CD4-positive, alpha-beta T cell treated with Interleukin-1 beta for 1 hour (primary cell): ENCODE measurements at places on chromosomes 6 and 20.

- no peak for DNase-seq
Measured at GRCh38 chr6:14824484-14825275, 421.2 kb upstream of the JARID2 start.

DNA sequence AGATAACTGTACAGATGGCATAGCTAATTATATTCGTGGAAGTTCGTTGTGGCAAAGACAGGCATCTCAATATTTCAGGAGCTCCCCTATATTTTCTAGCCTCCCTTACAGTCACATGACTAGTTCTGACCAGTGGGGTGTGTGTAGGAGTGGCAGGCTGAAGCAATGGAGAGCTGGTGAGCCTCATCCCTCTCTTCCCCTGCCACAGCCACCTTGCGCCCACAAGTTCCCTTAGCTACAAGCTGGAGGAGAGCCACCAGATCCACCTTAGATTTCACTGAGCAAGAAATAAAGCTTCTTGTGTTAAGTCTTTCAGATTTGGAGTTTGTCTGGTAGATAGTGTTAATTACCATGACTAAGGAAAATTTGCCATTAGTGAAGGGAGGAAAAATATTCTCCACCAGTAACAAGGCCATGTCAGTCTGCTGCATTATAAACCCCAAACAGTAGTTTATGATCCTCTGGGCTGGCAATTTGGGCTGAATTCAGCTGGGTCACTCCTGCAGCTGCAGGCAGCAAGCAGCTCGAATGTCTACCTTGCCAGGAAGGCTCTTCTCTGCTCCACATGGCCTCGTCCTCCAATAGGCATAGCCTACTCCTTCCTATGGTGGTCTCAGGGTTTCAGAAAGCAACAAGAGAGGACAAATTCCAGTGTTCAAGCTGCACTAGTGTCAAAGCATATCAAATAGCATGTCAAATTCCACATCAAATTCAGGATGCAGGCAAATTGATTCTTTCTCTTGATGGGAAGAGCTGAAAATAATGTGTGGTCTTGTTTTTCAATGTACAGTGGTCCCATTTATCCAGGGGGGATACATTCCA is 7.4 kb upstream of the RBCK1 start:
- no peak for DNase-seq

GRCh38 chr6:8750627-8751026 is 315.3 kb upstream of the SLC35B3 start:
- DNase-seq = no peak

GRCh38 chr6:157330831-157331230 is 7.5 kb upstream of the TMEM242 start:
- no peak for DNase-seq

DNA sequence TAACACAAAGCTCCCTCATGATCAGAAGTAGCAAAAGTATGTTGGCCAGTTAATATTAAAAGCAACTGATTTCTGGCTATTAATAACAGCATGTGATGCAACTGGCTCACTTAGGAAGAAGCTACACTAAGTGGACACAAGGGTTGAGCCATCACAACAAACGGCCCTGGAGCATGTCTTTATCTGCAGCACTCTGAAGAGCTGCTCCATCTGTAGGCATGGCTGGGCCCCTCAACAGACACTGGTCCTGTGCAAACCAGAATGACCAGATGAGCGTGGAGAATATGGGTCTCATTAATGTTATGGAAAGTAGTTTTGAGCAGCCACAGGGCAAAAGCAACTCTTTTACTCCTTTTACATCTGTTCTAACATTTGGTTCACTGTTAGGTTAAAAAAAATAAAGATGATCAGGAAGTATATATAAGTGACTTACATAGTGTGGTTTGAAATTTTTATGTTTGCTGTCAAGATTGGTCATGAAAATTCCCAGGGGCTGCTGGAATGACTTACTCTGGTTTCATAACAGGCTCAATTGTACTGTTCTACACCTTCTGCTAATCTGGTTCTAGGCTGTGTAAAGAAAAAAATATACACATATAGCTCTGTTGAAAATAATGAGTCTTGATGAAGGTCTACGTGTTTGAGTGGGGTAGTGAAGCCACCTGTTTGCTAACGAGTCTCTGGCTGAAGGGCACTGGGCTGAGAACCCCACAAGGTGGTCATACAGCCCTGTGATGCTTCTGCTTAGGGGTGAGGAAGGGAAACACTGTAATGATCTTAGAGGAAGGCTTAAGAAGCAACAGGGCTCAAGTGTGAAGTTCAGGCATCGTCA is 58.1 kb downstream of the INSM1 start:
- no peak for DNase-seq

- peak; percentile 58 for DNase-seq
Measured at GRCh38 chr20:54063992-54064676, 6.3 kb downstream of the BCAS1 start.

GRCh38 chr20:5197847-5198650 is 71.2 kb downstream of the CDS2 start:
- no peak for DNase-seq

DNA sequence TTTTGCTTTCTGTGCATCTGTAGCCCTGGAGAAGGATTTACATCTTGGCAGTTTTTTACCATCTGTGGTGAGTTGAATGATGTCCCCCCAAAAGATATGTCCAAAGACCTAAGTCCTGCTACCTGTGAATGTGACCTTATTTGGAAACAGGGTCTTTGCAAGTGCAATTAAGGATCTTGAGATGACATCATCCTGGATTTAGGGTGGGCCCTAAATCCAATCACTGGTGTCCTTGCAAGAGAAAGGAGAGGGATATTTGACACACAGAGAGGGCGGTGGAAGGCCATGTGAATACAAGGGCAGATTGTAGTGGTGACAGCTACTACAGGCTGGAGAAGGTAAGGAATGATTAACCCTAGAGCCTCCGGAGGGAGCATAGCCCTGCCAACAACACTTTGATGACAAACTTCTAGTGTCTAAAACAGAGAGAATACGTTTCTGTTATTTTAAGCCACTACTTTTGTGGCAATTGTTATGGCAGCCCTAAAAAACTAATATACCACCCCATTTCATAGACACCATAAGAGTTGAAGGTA is 35.1 kb downstream of the MKKS start:
- DNase-seq = no peak
